Esophagus muscularis mucosa (tissue), 4 donors: ENCODE measurements at places on chromosomes 2 and 18.

GRCh38 chr2:116145031-116145430 lies 1669.5 kb upstream of the DDX18 start:
- no peak for DNase-seq

DNA sequence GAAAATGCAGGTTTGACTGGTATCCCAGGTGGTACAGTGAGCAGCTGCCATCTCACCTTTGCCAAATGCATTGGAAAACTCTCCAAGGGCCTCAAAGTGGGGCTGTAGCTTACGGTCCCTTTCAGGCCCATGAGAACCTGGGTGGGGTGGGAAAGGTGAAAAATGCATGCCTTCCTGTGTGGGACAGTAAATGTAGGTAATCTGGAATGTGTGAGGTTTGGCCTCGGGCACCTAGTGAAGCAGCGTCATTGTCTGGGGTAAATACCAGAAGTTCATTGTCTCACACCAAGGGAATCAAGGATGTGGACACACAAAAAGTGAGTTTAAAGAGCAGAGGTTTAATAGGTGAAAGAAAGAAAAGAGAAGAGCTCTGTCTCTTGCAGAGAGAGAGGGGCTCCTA lies 36.6 kb downstream of the TIMM21 start:
- no peak for DNase-seq

- DNase-seq: no peak
Observed at GRCh38 chr2:148534416-148535204, 109.9 kb upstream of the EPC2 start.

DNA sequence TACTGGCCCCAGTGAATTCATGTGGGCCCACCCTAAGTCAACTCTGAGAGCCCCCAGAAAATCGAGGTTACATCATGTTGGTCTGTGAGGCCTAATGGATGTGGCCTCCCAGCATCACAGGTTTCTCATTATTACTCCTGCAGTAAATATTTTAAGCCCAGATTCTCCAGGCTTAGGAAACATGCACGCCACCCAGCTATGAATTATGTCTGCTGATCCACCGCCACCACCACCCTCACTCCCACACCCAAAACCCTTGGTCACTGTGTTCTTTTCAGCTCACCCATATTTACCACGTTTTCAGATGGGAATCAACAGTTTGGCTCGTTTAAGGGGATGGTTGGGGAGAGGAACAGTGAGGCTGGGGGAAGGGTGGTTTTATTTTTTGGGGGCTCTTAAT lies 128.6 kb downstream of the NCK2 start:
- no peak for DNase-seq

DNA sequence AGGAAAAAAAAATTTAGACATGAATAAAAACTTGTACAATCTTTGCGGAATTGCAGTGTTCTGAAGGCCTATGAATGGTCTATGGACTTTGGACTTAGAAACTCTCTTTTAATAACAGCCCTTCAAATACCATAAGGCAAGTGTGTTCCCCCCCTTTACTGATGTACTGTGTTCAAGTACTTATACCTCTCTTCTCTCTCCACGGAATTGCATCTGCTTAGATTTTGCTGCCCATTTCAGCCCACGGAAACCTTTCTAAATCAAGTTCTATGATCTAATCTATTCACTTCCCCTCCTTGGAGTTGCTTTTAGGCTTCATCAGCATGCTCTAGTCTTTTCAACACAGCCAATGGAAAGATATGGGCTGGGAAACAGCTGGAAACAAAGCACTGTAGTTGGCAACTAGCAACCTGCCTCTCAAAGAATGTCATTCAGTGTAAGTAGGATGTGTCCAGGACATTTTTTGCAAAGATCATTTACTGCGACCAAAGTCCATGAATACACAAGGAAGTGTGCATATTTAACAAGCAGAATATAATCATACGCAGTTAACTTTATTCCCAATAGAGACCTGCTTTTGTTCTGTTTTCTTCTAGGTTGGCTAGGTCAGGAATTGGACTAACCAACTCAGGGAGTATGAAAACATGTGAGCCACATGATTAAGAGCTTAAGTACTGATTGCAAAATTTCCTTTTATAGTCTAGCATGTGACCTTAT lies 58.0 kb downstream of the SLC40A1 start:
- DNase-seq: no peak

- DNase-seq: no peak
Observed at GRCh38 chr2:58054264-58054663, 7.7 kb downstream of the VRK2 start.

DNA sequence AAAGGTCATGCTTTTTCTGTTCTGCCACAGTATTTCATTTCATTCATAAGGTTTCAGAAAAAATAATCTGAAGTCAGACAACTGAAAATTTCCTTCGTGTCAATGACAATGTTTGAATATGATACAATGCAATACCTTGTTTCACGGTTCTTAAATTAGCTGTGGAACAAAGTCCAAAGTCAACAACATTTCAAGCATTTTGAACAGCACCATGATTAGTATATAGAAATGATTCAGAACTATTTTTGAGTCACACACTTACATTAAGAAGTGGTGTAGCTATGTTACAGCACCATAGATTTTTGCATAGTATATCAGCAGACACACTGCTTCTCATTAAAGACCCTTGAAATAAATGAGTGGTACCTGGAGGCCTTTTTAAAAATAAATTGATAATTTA lies 178.3 kb upstream of the DSEL start:
- DNase-seq: no peak

- DNase-seq: no peak
Observed at GRCh38 chr18:23066504-23067039, 68.7 kb upstream of the CABLES1 start.

- no peak for DNase-seq
Observed at GRCh38 chr2:208207769-208208168, 17.9 kb upstream of the C2orf80 start.

DNA sequence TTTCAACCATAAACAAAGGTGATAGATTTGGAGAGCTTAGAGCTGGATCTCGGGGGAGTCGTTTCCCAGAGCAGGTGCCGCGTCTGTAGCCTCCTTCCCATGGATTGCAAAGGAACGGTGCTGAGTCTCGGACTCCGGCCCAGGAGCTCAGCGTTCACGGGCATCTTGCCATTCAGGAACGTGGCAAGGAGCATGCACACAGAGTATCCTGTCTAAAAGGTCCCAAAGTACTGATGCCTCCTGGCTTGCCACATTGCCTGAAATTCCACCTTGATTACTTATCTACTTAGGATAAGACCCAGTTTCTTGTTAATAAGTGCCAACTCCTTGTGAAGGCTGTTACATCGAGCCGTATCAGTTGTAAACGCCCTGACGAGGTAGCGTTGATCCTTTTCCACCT lies 197.8 kb upstream of the MYT1L start:
- no peak for DNase-seq

DNA sequence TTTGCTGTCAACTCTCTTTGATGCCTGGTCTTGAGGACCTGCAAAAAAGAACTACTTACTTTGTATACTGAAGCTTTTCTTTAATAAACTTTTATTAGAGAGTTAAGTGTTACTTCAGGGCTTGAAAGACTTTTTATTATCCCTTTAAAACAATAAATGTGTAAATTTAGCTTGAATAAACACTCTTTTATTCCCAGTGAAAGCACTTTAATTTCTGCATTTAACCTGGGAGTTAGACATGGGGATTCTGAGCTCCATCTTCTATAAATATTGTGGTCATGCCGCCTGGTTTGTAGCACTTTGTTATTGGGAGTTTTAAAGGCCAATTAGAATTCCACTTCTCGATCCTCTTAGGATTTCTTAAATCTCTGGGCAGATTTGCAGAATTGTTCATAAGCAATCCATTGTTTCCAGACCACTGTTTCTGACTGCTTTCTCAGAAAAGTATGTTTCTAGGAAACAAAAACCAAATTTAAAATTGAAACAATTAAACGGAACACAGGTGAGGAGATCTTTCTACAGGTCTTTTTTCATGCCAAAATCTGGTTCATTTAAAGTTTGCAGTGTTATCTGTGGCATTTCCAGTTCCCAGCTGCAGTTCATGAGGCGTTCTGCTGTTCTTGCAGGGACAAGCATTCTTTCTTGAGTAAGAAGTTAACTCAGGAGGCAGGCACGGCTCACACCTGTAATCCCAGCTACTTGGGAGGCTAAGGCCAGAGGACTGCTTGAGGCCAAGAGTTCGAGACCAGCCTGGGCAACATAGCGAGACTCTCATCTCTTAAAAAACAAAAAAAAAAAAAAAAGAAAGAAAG lies 18.1 kb upstream of the E2F6 start:
- no peak for DNase-seq

DNA sequence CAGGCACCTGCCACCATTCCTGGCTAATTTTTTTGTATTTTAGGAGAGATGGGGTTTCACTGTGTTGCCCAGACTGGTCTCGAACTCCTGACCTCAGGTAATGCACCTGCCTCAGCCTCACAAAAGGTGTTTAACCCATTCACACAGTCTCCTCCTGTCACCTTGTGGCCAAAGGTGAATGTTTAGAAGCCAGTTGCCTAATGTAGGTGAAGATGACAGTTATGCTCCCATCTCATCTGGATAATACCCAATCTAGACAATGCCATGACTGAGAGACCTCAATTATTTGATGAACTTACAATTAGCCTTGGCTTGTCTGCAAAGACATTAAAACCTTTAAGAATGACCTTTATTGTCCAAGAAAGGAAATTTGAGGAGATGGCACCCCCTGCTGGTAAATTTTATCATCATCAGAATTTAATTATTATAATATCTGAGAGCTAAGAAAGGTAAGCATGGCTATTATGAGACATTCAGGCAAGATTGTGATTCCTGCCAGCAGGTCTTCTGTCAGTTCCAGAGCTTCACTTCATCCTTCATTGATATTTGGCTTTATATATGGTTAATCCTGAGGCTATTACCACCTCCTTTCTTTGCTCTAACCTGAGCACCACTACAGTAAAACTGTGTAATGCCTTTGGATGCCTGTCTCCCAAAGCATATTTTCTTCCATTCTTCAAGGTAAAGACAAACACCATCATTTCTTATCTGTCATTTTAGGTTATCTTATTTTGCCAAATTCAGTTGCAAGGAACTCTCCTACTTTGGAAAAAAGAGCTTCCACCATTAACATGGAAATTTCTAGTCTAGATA lies 117.6 kb downstream of the FAM124B start:
- DNase-seq: no peak

DNA sequence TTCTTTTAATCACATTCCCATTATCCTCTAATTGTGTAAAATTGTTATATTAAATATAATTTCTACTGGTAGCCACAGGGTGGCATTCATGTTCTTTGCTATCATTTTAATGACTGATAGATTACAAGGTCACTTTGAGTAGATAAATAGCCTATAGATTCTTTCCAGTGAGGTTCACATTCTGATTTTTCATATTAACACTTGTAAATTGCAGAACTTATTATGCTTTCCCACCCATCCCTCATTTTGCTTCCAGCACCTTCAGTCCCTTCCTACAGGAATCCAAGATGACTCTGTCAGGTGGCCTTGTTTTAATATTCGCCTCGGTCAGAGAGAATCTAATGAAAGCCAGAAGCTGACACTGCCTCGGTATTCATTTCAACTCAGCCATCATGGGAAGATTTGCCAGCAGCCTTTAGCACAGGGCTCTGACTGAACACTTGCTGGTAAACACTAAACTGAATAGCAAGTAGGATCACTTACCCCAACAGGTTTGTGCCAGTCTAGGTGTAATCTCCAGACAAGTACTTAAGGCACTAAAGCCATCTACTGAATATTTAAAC lies 101.2 kb upstream of the FSHR start:
- no peak for DNase-seq

DNA sequence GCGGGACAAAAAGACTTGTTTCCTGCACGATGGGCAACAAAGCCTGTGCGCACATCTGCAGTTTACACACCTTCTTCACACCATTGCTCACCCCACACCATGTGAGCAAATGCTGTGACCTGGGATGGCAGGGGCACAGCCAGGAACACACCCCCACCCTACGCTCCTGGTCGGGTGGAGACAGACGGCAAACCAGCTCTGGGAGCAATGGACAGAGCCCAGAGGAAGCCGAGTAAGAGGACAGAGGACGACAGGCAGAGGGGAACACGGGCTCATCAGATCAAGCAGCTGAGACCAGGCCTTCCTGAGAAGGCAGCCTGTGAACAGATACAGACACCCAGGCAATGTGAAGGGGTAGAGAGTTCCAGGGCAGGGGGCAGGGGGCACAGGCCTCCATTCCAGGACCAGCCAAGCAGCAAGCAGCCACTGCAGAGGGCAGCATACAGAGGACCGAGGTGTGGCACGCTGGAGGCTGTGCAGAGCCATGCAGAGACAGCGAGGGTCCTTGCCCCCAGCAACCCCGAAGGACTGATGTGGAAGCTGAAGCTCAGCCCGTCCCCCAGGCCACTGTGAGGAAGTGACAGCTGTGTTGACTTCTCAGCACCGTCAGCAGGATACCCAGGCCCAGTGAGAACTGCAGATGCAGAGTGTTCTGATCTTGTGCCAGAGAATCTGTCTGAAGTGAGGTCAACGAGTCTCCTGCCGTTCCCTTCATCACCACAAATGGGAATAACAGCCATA lies 46.2 kb downstream of the PARD6G start:
- DNase-seq: peak; percentile 84

GRCh38 chr2:25389161-25389560 lies 47.4 kb upstream of the DNMT3A start:
- no peak for DNase-seq

DNA sequence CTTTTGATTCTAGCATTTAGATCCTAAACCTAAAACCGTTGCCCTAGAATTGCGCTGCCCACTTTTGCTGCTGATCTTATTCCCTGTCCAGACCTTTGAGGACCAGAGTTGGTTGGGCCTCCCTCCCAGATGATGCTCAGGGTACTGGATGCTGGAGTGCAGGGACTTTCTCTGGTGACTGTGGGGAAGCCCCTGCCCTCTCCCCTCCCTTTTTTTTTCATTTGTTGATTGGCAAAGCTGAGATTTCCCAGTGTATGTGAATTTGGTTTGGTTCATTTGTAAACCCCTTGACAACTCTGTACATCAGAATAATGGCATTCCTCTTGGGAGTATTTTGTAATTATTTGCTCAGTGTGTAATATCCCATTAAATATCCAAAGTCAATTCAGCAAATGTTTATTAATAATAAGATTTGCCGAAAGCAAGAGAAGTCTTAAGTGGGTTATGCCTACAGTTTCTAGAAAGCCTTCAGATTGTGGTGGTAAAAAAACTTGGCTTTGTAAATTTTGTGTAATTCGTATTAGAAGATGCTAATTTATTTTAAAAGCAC lies 28.3 kb downstream of the RAB31 start:
- peak; percentile 45 for DNase-seq

DNA sequence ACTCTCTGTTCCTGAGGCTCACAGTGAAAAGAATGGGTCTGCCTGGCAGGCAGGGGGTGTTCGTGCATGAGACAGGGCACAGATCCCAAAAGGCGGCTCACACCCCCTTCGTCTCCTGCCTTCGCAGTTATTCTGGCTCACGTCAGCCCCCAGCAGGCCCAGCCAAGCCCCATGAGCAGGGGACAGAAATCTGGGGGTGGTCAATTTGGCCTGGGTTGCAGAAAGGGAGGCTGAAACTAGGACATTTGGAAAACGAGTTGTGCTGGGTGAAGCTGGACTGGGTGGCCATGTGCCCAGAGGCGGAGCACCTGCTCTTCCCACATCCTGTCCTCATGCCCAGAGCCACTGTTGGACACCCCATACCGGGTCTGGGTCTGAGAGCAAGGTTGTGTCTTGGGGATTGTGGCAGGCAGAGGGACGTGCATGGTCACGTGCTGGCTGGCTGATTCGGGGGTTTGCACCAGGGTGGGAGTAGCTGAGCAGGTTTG lies 99.0 kb upstream of the MCFD2 start:
- no peak for DNase-seq
